ENCODE measurements at places on chromosomes 1 and 21.

DNA sequence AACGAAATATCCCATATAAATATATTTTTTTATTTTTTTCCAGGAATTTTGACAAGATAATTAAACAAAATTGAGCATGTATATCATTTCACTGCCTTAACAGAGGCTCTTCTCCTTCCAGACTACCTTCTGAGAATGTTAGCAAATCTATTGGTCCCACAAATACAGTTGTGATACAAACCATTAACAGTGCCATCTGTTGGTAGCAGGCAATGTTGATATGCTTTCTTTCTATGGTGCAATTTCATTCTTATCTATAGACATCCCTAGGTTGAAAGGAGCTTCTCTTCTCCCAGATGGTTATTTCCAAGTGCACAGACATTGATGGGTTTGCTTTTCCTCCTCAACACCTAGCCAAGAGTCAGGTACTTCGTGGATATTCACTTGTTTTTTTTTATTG, 303.6 kb downstream of the USH2A start:
- DNase-seq = no peak

DNA sequence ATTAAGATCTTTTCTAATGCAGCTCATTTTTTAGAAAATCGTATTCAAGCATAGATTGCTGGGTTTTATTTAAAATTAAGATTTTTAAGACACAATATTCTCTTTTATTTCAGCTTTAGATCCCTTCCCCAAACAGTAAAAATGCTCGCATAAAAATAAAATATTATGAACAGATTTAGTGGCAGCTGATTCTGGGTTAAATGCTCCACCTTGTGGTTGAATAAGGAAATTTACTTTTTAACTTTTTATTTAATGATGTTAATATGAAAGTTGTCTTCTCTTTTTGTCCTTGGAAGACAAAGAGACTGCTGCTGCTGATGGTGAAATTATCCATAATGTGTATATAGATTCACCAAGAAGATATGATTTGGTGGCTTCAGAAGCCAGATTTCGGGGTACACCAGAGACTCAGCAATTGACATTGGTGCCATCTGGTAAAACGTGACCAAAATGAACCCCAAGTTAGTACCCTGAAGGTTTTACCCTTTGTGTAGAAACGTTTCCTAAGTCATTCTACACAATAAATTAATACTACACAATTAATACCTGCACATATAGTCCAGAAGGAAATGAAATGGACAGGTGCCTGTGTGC, 128.0 kb downstream of the ADAMTS1 start:
- peak; percentile 13 for DNase-seq

DNA sequence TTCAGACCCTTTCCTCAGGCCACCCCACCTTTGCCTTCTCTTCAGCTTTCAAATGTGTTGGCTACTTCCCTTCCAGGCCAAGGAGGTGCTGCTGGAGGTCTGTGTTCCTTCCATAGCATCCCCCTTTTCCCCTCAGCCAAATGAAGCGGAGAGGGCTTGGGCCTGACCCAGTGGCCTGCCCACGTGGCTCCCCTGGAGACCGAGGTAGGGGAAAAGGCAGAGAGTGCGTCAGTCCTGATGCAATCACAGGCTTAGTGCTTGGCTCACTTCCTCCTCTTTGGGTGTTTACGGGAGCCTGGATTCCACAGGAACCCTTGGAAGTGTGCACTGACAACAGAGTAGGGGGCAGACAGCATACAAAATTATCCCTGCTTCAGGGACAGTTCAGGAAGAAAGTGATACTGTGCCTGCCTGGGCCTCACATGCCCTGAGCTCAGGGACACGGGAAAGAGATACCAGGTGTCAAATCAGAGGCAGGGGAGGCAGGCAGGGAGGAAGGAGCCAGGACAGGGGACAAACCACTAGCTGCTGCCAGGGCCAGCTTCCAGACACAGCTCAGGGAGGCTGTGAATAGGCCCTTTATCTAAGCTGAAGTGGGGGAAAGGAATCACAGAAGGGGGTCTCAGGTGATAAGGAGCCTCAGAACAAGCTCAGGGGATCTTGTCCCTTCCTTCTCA, 16.6 kb upstream of the PTP4A2 start:
- DNase-seq = no peak

DNA sequence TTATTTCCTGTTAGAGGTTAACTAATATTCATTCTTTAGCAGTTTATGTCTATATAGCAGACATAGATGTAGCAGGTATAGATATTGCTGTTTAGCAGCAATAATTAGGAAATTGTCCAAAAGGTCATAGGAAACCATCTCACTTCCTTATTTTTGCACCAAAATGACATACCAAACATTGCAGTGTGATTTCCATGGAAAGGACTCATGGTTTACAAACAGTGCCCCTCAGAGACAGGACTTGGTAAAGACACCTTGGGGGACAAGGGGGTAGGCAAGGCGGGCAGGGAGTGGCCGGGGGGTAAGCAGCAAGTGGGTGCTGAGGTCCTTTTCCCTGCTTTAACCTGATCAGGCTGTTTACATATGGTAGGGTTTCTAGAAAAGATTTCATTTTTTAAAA, 30.5 kb downstream of the BATF3 start:
- DNase-seq = no peak

GRCh38 chr1:209536843-209537242, 46.7 kb upstream of the CAMK1G start:
- no peak for DNase-seq

GRCh38 chr1:23565776-23566175, 6.5 kb upstream of the ID3 start:
- DNase-seq = no peak

GRCh38 chr21:22981819-22982218, 1983.6 kb downstream of the NCAM2 start:
- DNase-seq = no peak

GRCh38 chr21:38527737-38528136, 29.5 kb upstream of the ERG start:
- DNase-seq = no peak

DNA sequence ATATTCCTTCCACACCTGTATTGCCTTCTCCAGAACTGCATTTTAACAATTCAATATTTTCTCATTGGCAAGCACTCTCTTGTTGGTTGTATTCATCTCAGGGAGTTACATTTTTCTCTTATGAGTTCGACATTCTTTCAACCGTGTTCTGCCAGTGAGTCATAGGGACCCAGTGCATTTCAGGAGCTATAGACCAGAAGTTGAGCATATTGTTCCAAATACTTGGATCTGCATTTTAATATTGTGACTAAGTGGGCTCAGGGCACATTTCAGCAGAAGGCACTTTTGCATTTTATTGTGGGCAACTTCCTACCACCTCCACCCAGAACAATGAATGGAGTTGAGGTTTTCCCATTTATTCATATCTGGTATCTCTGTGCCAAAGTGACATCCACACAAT, 132.8 kb downstream of the TNFSF18 start:
- DNase-seq = no peak

DNA sequence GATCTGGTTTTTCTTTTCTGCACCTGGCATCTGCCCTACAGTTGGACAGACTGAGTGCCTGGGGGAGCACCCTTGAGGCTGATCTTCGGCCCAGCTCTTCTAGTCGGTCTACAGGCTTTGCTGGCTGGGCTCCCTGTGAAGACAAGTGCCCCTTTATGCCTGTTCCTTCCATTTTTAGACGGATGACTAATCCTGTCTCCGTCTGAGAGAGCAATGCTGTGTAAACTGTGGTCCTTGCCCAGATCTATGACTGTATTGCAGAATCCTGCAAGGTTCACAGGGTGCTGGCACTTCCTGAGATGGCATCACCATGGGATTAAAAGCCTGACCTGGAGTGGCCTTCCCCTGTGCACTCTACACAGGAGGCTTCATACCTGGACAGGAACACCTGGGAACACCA, 47.6 kb upstream of the SAMD13 start:
- no peak for DNase-seq

GRCh38 chr1:117753652-117754051, 147.8 kb downstream of the TENT5C start:
- DNase-seq = no peak

GRCh38 chr1:198856601-198857000, 217.8 kb downstream of the PTPRC start:
- DNase-seq = no peak

- DNase-seq = no peak
These were observed 2.2 kb upstream of the ACTRT2 start for GRCh38 chr1:3019007-3019515.

- no peak for DNase-seq
These were observed 602.9 kb upstream of the ADAMTS5 start for GRCh38 chr21:27569831-27570230.

All from NCI-H526 (cell line).